ENCODE measurements at places on chromosomes 1 and 21. TPM values are rescaled to one million over a fixed set of nuclear protein-coding genes. Genes with fewer than 3 reads are reported as not detected.

MCOLN3 gene
- 0.47 TPM for total RNA-seq

CHRM3 gene
- total RNA-seq, result 4.5 TPM

- DNase-seq, result no peak
Observed at GRCh38 chr1:226034482-226034881, 28.0 kb upstream of the H3-3A start.

GRCh38 chr1:243597383-243597782 is 252.7 kb downstream of the AKT3 start:
- DNase-seq, result no peak

DNA sequence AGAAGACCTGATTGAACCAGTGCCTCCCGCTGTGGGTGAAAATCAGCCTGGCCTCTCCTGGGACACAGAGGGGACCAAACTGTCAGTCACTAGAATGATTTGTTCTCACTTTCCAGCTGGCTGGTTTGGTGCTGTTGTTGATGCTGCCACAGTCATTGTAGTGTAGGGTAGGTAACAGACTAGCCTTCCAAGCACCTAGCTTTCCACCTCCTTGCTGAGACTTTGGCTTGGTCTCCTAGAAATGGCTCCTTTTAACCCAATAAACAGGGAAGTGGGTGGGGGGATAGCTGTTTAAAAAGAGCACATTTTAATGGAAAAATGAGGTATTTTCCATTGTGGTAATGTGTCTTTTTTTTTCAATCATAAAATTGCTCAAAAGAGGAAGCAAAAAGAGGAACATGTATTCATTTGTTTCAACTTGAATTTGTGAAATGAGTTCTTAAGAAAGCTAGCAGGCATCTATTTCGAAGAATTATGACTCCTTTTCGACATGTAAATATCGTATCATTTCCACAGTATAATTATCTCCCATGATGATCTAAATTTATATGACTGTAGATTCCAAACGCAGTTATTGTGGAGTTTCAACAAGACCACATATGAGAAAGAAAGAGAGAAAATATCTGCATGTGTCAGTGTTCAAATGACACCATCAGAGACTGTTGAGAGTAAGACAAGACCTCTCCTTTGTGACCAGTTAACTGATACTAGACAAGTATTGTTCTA is 190.1 kb downstream of the HLX start:
- peak; percentile 4 for DNase-seq

DNA sequence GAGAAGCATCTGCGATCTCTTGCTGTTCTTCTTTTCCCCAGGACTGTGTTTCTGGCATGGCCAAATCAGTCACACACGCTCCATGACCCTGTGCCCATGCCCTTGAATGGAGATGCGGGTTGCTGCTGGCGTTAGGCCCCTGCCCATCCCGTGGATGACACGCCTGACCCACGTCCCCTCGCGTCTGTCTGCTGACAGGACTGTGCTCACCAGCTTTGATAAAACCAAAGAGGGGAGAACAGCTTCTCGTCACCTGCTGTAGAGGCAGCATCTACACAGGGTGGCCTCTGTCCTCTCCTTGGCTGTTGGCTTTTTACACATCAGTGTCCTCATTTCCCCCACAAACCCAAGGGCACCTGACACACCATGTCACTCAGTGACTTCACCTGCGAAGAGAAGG is 6.9 kb downstream of the MT1HL1 start:
- no peak for DNase-seq

- DNase-seq, result no peak
Observed at GRCh38 chr1:79959635-79960034, 953.1 kb upstream of the ADGRL4 start.
